Activated naive CD8-positive, alpha-beta T cell treated with anti-CD3 and anti-CD28 coated beads for 36 hours (primary cell): ENCODE measurements at places on chromosomes 1 and 21. TPM values are rescaled to one million over a fixed set of nuclear protein-coding genes. Genes with fewer than 3 reads are reported as not detected.

The GPR37L1 gene
- not detected for total RNA-seq

The SLC1A7 gene
- total RNA-seq = not detected

DNA sequence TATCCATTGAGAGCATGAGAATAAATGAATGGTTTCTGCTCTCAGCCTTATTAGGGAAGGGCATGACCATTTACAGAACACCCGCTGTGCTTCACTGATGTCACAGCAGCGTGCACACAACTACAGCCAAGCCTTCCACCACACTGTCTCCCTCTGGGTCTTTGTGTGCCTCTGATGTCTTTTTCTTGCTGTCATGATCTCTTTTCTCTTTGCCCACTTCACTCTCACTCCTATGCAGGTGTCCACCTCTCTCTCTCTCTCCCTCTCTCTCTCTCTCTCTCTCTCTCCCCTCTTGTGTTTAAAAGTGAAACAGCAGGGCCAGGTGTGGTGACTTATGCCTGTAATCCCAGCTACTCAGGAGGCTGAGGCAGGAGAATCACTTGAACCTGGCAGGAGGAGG lies 232.5 kb upstream of the JUN start:
- no peak for DNase-seq

DNA sequence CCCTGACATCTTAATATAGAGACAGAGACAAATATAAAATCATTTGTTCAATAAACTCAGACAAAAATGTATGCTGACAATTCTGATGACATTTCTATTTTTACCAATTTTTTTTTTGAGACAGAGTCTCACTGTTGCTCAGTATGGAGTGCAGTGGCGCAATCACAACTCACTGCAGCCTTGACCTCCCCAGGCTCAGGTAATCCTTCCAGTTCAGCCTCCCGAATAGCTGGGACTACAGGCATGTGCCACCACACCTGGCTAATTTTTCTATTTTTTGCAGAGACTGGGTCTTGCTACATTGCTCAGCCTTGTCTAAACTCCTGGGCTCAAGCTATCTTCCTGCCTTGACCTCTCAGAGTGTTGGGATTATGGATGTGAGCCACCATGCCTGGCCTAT lies 13.6 kb upstream of the SIKE1 start:
- DNase-seq = no peak

- DNase-seq = no peak
Measured at GRCh38 chr1:91123773-91124172, 101.9 kb upstream of the ZNF644 start.

DNA sequence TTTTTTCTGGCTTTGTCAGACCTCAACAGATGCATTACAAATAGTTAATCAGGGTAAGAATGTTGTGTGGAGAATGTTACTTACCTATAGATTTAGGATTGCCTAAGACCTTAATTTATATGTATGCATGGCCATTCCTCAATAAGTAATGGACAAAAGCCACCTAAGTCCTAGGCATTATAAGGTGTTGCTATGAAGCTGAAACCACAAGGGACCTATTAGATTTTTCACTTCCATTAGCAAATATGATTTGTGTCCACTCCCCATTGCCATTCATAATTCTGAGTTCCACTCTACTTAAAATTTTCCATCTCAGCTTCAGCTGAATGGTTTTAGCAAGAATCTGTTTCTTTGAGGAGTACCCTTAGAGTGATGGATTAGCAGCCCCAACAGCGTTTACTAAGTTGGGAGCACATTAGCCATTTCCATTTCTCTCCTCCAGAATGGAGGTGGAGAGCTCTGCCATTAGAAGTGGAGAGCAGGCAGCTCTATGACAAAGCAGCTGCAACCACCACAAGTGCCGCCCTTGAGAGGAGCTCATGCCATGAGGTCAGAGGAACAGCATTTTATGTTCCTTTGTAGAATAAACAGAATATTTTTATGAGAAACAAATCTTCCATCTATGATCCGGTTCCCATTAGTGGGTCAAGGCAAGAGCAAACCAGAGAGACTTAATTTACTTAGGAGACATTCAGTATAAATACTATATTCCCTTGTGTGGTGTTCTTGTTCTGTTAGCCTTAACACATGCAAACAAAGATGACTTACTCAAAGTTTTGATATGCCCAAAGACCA lies 28.9 kb upstream of the C1orf87 start:
- DNase-seq = no peak

- no peak for DNase-seq
Measured at GRCh38 chr1:14165371-14165801, 433.1 kb upstream of the KAZN start.

DNA sequence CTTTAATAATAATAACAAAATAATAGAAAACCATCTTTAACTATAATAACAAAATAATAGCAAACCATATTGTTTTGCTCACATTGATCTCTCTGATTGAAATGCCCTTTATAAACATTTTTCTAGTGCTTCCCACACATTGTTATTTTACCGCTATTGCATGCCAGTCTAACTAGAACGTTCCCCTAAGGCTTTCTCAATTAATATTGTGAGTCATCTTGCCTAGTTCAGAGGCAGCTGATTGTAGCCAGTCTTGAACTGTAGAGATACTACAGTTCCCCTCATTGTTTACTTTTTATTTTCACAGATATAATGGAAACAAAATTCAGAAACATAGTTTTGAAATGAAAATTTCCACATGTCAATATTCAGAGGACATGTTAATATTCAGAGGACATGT lies 192.3 kb upstream of the ADGRL4 start:
- no peak for DNase-seq

DNA sequence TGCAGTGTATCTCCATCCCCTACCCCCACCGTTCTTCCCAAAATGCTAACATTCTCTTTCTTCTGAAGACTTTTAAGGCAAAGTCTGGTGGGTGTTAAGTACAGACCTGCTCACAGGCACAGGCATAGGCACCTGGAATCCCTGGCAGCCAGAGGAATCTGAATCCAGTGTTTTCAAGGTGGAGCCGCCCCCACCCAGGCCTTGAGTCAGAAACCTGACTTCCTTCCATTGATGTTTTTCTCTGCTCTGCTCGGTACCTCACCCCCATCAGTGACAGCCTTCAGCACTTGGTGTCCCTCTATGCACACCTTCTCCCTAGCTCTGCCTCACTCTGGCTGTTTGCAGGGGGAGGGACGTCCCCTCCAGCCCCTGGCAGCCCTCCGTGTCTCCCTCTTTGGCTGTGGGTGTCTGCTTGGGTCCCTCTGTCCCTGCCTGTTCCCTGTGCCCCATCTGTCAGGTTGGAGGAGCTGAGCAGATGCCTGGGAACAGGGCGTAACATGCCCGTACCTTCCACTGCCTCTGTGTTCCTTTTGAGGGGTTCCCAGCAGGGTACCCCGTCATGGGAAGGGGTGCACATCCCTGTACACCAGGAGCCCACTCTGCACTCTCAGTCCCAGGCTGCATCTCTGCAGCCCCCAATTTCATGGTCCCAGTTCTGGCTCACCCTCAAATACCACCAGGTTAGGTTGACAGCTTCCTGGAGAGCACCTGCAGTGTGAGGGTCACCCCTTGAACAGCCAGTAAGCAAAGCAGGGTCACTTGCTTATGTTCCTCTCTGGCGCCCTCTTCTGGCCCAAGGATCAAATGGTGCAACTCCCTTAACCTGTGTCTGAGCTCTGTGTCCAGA lies 6.7 kb downstream of the NCDN start:
- peak; percentile 73 for DNase-seq

GRCh38 chr1:33517596-33518250 lies 45.3 kb downstream of the ZSCAN20 start:
- no peak for DNase-seq
